ENCODE measurements at places on chromosomes 7 and 10. TPM values are rescaled to one million over a fixed set of nuclear protein-coding genes. Genes with fewer than 3 reads are reported as not detected.

The CLDN4 gene
- total RNA-seq: 0.42 TPM

The CRHR2 gene
- total RNA-seq: 0.44 TPM

The CYP2W1 gene
- total RNA-seq: 18.1 TPM

DNA sequence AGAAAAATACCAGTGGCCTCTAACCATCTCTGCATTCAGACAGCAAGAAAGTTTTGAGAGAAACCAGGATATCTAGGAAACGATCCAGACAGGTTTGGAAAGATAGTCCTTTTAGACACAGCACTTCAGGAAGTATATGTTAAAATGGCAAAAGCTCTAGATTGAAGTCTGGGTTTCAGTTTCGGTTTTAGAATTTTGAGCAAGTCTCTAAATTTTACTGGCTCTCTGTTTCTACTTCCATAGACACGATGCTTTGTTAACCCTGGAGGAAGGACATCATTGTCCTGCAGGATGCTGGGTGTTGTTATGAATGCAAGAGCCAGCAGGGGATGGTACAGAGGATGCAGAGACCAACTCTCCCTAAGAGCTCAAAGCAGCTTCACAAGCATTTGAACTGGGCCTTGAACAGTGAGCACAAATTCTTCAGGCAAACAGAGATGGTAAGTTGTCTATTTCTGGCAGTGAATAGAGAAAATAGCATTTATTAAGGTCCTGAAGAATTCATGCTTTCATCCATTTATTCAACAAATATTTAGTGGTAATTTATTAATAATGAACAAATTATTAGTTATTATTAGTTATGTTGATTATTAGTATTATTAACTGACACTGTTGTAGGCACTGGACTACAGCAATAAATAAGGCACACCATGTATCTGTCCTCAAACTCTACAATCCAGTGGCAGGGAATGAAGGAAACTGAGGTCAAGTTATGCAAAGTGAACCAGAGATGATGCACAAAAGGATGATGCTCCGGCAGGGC, 152.7 kb upstream of the NRP1 start:
- DNase-seq: no peak

DNA sequence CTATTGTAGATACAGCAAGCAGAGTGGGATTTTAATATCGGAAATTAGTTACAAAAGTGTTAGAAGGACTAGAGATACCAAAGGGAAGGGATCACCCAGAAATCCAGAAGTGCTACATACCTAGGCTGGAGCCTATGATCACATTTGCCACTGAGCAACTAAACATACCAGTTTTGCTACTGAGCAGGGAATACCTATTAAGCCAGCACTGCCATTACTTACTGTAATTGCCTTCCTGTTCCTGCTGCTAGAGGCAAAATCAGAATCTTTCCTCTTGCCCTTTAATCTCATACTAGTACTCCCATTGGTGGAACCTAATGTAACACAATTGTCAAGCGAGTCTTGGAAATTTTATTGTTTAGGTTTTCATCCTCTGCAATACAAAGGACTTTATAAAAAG, 121.7 kb downstream of the ATRNL1 start:
- no peak for DNase-seq

DNA sequence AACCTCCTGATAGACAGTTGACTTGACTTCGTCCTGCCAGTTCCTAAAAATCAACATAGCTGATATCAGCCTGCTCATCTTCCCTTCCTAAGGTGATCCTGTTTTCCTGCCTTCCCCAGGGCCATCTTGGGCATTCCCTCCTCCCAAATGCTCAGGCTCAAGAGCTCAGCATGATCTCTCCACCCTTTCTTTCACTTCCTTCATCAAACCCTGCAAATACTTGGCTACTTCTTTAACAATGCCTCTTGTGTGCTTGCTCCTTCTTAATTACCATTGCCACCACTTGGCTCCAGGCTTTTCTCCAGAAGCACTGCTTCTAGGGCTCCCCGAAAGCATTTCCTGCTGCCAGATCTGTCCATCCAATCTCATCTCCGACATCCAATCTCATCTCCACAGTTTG, 7.3 kb downstream of the FSCN3 start:
- no peak for DNase-seq
